NCI-H1930 (cell line): ENCODE measurements at places on chromosomes 5 and 9.

DNA sequence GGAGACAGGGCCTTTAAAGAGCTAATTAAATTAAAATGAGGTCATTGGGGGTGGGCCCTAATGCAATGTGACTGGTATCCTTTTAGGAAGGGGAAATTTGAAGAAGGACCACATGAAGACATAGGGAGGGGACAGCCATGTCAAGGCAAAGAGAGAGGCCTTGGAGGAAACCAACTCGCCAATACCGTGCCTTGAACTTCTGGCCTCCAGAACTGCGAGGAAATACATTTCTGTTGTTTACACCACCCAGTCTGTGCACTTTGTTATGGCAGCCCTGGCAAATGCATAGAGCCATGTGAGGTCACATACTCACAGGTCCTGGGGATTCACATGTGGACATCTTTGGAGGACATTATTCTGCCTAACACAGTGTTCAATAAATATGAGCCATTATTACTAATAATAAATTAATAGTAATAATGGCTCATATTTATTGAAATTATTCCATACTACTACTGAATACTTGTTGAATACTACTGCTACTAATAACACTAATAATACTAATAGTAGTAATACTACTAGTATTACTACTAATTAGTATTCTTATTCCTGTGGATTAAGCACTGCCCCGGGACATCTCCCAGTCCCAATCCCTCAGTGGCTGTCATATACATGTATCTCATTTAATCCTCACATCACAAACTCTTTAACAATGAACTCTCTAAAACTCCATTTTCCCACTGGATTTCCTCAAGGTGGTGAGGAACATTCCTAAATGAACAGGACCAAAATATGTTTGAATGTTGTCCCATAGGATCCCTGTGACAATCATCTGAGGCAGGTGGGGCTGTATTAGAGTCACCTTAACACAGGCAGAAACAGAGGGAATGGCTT lies 8.4 kb downstream of the TRAF1 start:
- DNase-seq, result no peak

DNA sequence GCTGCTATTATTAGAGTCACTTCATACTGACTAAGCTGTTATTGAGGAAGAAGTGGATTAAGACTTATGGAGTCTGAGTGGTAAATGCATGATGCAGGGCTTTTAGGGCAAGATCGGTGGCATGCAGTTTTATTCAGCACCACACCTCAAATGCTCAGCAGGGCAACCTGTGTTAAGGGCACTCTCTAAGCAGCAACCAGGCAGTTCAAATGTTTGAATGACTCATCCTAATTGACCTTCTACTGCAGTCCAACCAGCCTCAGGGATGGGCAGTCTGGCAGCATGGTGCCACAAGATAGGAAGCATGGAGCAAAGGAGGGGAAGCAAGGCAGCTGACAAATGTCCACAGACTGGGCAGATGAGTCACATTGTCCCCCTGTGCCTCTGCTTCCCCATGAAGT lies 80.2 kb upstream of the MIER3 start:
- DNase-seq, result no peak

GRCh38 chr9:37417857-37418618 lies 4.5 kb upstream of the GRHPR start:
- DNase-seq, result no peak

DNA sequence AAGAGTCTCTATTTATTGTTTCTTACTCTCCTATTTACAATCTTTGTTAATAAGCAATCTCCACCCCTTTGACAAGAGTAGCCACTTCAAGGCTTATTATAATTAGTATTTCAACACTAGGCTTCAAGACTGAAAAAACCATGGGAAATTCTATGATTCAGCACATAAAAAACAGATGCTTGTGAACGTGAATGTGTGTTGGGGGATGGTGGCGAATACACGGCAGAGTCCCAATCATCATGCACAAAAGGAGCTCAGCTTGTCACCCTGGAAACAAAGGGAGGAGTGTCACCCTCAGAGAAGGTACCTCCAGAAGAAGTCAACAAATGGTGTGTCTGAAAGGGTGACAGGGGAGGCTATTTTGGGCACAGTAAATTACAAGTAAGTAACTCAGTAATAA lies 157.2 kb upstream of the RETREG1 start:
- DNase-seq, result peak; percentile 58

DNA sequence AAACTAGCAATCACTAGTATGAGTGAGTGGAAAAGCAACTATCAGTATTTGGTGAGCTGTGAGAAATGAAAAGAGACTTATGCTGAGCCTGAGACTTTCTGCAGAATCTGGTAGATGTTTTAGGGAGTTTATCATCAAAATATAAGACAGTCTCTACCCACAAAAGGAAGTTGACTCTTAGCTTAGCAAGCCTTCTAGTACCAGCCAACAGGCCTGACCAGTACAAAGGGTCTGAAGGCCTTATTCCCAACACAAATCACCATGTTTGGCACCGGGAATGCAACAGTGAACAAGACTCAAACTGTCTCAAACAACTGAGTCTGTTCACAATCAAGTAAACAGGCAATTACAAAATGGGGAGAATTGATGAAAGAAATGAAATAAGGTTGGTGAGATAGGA lies 244.4 kb downstream of the CWC27 start:
- no peak for DNase-seq

GRCh38 chr9:79977074-79977435 lies 405.3 kb downstream of the TLE4 start:
- no peak for DNase-seq

DNA sequence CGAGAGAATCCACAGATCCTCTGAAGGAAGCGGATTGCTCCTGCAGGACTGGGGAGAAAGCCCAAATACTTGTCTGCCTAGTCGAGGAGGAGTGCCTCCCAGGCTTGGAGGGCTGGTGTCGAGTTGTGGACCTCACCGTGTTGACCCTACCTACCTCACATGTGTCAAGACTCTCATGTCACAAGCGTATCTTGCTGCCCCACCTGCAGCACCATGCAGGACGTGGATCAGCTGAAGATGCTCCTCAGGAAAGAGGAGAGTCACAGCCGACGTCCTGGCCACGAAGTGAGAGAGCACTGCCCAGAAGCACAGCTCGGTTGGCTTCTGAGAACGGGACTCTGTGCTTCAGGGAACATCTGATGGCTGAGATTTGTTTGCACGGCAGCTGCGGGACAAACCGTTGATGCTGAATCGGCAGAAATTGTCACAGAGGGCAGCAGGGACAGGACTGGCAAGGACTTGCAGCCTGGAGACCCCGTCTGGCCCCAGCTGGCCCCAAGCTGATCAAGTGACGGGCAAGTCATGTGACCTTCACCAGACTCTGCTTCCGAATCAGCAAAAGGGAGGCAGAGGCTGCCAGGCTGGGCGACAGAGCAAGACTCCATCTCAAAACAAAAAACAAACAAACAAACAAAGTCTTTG lies 119.1 kb upstream of the ITGA1 start:
- no peak for DNase-seq

GRCh38 chr5:33148076-33148513 lies 292.7 kb upstream of the TARS1 start:
- no peak for DNase-seq

GRCh38 chr9:98576354-98576753 lies 132.4 kb downstream of the GABBR2 start:
- DNase-seq, result no peak

- DNase-seq, result no peak
These were observed 10.5 kb upstream of the NDST1 start for GRCh38 chr5:150497274-150497988.

DNA sequence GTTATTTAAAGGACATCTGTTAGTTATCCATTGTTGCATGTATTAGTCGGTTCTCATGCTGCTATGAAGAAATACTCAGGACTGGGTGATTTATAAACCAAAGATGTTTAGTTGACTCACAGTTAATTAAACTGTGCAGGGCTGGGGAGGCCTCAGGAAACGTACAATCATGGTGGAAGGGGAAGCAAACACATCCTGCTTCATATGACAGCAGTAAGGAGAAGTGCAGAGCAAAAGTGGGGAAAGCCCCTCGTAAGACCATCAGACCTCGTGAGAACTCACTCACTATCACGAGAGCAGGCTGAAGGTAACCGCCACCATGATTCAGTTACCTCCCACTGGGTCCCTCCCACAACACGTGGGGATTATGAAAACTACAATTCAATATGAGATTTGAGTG lies 2064.1 kb downstream of the MAT2B start:
- DNase-seq, result no peak

DNA sequence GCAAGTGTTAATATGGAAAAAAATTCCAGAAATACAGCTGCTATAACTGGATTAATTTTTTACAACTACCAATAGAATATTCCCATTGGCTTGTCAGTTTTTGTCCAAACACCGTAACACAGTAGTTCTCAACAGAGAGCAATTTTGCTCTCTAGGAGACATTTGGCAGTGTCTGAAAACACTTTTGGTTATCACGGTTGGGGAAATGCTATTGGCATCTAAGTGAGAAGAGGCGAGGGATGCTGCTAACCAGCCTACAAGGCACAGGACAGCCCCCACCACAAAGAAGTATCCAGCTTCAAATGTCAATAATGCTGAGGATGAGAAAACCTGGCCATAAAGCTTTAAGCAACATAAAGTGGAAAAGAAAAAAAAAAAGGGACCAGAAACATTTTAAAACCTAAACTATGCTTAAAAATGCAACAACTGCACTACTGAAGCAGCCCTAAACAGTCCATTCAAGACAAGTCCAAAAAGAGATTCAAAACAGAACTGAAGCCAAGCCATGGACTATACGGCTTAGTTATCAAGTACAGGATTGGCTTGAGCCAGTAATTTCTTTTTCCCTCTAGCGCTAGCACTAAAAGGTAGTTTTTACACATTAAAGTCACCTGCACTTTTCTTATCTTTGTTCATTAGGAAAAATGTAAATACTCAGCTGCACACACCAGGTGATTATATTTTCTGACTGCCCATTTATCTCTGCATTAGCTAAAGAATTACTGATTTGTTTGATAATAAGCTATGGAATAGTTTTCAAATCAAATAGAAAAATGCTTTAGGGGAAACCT lies 83.9 kb downstream of the NR3C1 start:
- no peak for DNase-seq

- DNase-seq, result no peak
These were observed 287.3 kb upstream of the NUDT12 start for GRCh38 chr5:103849934-103850333.

DNA sequence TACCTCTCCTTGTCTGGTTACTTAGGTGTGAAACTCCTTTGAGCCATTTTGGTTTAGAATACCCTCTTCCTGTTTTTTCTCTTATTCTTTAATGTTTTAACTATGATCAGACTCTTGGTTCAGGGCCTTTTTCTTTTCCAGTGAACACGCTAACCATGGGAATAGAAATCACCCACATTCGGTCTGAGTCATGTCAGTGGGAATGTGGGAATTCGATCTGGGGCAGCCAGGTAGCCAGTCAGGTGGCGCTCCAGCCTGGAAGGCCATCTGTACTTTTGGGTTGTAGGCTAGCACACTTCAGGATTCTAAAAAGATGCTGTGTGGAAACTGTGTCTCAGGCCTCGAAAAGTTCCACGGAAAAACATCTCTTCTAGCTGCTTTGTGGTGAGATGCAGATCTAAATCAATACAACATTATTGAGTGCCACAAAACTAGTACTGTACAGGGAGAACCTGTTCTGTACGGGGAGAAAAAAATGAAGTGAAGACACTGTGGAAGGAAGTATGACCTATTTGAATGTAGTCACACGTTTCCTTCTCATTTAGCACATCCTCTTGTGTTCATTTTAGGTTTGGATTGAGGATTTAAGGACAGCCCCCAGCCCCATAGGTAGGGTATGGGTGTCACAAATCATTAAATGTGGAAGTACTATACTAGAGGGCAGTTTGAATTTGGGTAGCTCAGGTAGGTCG lies 36.4 kb downstream of the SNX30 start:
- no peak for DNase-seq

GRCh38 chr5:143557061-143557818 lies 153.8 kb upstream of the NR3C1 start:
- no peak for DNase-seq

- no peak for DNase-seq
These were observed 12.9 kb downstream of the POLK start for GRCh38 chr5:75524591-75524990.

DNA sequence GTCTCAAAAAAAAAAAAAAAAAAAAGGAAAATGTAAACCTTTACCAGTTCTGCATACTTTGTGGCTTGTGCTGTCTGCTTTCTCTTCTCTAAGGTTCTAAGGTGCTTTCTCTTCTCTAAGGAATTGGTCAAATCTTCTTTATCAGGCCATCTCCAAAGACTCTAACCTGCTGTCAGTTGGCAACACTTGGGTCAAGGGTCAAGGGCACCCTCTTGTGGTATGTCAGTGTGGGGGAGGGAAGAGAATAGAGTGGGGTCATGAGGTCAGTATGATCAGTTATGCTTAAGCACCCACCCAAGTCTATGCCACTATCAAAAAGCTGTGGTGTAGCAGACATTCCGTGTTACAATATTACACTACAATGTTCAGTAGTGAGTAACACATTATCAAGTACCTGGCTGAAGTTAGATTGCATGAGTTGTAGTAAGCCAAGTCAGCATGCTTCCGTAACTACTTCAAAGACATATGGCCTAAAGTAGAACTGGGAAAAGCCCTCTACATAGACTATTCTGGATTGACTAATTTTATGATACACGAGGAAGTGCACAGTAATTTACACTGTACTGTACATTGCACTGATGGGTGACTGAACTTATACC lies 25.0 kb upstream of the CCL28 start:
- no peak for DNase-seq

DNA sequence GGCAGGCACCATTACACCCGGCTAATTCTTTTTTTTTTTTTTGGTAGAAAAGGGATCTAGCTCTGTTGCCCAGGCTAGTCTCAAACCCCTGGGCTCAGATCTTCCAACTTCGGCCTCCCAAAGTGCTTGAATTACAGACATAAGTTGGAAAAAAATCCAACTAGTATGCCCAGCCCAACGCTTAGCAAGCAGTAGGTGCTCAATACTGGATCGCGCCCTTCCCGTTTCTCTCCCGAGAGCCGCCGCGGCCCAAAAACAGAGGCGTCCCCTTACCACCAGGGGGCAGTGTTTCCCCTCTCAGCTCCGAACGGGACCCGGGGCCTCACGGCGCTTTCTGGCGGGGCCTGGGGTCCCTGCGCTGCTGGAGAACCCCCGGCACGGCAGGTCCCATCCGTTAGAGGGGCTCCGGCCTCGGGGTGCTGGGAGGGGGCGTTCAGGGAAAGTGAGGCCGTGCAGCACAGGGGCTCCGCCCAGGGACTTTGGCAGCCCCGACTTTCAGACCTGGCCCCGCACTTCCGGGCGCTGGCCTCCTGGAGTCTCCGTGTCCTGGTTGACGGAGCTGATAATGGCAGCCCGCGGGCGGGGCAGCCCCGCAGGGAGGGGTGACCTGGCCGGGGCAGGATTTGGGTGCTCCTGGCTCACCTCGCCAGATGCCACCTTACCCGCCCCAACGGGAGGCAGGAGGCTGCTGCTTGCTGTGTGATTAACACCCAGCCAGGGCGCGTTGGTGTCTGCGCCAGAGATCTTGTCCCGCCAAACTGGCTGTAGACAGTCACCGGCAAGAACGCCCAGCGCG lies 15.2 kb downstream of the PTGES start:
- DNase-seq, result peak; percentile 87

- no peak for DNase-seq
These were observed 77.3 kb downstream of the SEMA4D start for GRCh38 chr9:89420397-89421178.
